ENCODE measurements at places on chromosomes 1 and 21.

- no peak for DNase-seq
Measured at GRCh38 chr1:182740120-182740519, 49.5 kb upstream of the NPL start.

DNA sequence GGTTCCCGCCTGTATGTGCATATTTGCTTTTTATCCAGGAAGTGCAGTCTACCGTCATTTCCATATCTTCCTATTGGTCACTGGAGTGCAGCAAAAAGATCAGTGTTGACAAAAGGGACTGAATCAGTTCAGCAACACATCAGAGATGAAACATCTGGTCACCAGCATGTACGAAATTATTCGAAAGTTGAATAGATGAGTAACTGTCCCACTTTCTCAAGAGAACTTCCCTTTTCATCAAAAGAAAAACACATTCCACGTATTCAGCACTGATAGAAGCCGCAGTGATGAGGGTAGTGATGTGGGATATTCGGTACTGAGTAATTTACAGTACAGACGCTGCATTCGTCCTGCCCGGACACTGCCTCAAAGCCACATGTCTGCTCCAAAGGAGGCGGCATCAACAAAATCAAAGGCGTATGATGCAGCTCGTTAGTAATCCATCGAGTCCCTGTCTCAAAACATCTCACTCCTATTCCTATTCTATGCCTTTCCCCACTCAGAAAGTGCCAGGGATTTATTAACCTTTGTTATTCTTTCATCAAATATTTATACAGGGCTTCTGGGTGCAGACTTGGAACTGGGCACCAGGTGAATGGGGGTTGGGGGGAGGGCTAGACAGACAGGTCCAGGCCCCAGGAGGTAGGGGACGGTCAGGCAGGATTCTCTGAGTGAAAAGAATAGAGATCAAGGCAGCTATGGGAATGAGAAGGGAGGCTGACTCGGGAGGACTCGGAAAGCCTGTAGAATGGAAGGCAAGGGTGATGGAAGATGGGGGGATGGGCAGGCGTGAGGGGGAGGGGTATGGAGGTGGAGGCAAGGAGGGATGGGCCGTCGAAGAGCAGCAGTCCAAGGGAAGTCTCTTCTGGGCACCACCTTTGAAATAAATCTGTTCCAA, 79.5 kb upstream of the SLC45A1 start:
- no peak for DNase-seq

- DNase-seq = peak; percentile 11
Measured at GRCh38 chr1:40784141-40784770, 669 bp downstream of the KCNQ4 start.

DNA sequence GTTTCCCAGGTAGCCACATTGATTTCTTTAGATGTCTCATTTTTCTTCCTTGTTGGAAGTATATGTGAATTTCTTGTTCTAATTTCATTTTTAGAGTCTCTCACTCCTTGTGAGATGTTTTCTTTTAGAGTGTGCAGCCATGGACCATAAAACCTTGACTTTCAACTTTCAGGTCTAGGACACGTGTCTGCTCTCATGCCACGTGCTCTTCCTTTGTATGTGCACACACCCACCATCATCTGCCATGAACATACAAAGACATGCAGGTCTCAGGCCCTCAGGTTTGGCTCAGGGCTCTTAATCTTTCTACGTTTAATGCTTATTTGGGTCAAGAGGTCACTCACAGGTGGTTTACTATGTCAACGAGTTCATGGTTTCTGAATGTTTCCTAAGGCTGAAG, 70.6 kb downstream of the DDX20 start:
- DNase-seq = no peak

DNA sequence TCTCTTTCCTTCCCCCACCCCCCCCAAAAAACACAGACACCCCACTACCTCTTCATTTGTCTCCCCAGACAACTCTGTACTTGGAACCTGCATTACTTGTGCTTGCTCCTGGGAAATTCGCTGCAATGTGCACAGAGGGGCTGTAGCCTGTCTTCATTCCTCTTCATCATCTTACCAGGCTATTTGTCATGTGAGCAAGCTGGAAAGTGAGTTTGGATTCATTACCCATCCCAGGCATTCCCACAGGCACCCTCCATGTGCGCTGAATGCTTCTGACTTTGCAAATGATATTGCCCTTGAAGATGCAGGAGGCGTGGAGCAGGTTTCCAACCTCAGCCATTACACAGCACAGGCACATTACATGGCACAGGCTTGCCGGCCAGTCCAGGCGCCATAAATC, 494.9 kb downstream of the KIF26B start:
- no peak for DNase-seq

DNA sequence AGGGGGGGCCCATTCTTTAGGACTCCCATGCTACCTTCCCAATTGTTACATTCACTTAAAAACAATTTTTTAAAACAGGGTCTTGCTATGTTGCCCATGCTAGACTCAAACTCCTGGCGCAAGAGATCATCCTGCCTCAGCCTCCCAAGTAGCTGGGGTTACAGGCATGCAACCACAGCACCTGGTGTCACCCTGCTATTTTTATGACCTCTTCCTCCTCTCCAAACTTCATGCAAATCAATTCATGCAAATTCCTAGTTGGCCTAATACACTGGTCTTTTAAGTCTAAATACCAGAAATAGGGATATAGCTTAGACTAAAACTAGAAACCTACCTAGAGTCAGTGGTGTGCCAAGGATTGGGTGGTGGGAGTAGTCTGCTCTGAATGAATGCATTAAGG, 30.1 kb downstream of the CDKN2C start:
- DNase-seq = no peak

DNA sequence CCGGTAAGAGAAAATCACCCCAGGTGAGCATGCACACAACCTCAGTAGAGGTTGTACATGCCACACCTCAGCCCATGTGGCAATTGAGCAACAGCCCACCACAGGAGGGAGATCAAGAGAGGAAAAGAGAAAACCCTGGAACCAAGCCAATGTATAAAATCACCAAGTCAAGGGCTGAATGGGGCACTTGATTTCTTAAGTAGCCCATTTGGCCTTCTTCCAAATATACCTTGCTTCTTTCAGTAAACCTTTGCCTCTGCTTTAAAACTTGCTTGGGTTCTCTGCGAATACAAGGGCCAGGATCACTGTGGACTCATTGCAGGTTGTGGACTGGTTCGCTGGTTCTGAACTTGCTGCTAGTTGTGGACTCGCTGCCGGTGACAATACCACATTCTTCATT, 1814.0 kb downstream of the PLA2G4A start:
- peak; percentile 94 for DNase-seq

GRCh38 chr1:41995441-41996130, 76.9 kb upstream of the HIVEP3 start:
- DNase-seq = no peak

GRCh38 chr1:34057347-34058130, 107.5 kb downstream of the CSMD2 start:
- no peak for DNase-seq

Measured in NCI-H524 (cell line).